ENCODE measurements at places on chromosomes 3 and 15.

- DNase-seq: no peak
These were observed 60.4 kb upstream of the LRRC3B start for GRCh38 chr3:26562021-26562768.

DNA sequence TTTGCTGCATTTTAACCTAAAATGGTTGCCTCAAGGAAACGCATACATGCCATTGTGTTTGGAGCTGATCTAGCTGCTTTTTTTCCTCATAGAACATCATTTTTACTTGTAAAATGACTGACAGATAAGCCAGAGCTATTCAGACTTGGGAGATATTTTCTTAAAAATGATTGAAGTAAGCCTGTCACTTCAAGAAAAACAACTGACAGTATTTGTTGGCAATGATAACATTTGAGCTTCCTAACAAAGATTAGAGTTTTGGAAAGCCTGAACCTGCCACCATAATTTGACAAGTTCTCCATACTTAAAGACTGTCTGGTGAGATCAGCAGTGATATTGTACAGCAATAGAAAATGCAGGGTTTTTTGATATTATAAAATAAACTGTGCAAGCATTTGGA is 27.6 kb upstream of the MRPL3 start:
- DNase-seq: no peak

- DNase-seq: no peak
These were observed 21.3 kb upstream of the DGKG start for GRCh38 chr3:186383026-186383993.

DNA sequence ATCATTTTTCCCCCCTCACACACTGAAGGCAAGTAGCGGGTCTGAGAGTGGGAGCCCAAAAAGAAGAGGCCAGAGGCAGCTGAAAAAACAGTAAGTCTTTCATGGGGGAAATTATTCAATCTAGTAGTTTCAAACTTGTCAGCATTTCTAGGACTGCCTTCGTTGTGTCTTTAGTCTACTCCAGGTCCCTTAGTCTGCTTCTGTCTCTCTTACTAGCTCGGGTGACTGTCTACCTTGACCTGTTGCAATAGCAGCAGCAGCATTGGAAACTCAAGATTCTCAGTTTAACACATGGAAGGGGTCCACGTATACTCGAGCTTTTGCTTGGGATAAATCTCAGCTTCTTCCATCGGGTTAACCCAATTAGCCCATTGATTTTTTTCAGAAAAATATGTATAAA is 28.9 kb downstream of the CHD2 start:
- DNase-seq: no peak

DNA sequence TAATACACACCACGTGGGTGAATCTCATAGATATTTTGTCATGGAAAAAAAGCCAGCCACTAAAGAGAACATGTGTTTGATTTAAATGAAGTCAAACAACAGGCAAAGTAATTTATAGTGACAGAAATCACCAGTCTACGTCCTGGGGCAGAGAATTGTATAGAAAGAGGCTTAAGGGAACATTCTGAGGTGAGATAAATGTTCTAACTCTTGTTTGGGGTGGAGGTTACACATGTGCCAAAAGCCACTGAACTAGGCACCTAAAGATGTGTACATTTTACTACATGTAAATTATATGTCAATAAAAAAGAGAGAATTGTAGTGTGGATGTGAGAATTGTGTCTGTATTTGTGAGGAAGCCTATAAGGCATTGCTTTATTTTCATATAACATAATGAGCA is 184.9 kb downstream of the NEK10 start:
- DNase-seq: no peak

DNA sequence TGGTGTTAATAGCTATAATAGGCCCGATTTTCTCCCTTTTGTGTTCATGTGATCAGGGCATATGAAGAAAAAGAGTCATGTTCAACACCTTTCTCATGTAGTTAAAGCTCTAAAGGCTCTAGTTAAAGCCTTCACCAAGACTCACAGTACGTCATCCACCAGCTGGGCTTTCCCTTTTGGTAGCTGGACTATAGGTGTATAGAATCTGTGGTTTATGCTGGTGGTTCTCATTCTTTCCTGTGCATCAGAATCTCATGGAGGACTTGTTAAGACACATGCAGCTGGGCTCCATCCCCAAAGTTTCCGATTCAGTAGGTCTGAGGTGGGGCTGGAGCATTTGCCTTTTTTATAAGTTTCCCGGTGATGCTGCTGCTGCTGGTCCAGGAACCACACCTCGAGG is 31.0 kb downstream of the CFAP91 start:
- DNase-seq: no peak

DNA sequence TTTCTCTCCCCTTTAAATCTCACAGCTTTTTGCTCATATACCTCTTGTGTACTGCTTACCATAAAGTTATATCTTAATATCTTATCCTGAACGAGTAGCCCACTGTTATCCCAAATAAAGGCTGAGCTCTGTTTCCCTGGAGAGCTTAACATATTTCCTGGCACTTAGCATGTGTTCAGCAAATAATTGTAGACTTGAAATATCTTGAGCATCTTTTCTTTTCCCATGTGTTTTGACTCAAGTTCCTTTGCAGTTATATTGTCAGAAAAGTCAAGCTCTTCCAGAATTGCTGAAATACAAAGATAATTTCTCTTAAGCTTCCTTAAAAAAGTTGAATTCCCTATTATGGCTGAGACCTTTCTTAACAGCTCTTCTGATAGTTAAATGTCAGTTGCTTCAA is 150.5 kb downstream of the LPP start:
- no peak for DNase-seq

DNA sequence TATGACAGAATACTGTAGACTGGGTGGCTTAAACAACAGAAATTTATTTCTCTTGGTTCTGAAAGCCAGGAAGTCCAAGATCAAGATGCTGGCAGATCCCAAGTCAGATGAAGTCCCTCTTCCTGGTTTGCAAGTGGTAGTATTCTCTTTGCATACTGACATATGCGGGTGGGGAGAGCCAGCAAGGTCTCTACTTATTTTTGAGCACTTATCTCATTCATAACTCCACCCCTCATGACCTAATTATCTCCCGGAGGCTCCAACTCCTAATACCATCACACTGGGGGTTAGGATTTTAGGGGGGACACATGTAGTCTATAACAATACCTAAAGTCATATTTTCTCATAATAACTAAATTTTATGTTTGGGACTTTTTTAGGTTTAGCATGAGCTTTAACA is 65.3 kb downstream of the BLM start:
- DNase-seq: no peak

All from right kidney (tissue), 9 donors.